ENCODE measurements at places on chromosomes 4 and X. TPM values are rescaled to one million over a fixed set of nuclear protein-coding genes. Genes with fewer than 3 reads are reported as not detected.

Gene CITED1
- 0.94 TPM for polyA plus RNA-seq

Gene PPP4R3C
- polyA plus RNA-seq: not detected

GRCh38 chrX:14697451-14697850 lies 168.1 kb downstream of the GLRA2 start:
- DNase-seq: no peak

DNA sequence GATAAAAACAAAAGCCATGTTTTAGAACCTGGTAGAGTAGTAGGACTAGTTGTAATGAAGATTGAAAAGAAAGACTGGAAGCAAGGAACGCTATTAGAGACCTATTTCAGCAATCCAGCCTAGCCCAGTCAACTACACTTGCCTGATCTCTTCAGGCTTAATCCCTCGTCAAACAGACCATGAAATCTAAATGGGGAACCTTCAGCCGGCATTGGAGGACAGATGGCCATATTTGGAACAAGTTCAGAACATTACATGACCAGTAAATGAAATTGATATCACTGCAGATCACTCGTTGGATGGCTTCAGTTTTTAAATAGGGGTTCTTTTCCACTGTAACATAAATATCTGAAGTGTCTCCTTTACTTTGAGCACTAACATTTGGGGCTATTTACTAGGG lies 84.8 kb upstream of the WDR44 start:
- no peak for DNase-seq

- no peak for DNase-seq
Observed at GRCh38 chr4:47624031-47624441, 139.0 kb downstream of the ATP10D start.
